GM13976 (cell line): ENCODE measurements at places on chromosomes 16 and 17.

DNA sequence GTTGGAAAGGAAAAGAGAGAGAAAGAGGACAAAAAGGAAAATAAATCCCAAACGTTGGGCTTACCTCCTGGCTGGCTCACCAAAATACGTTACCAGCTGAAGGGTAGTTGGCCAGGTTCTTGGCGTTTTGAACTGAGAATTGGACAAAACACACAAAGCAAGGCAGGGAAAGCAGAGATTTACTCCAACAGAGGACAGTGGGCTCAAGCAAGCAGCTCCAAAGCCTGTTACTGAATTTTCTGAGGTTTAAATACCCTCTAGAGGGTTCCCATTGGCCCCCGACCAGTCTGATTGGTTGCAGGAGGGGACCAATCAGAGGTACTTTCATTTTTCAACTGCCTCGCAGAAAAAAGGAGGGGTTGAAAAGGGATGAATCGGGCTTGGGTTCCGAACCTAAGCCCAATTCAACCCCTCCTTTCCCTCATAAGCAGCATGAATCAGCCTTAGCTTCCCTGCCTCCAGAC is 55.6 kb upstream of the ALOX12 start:
- no peak for DNase-seq

DNA sequence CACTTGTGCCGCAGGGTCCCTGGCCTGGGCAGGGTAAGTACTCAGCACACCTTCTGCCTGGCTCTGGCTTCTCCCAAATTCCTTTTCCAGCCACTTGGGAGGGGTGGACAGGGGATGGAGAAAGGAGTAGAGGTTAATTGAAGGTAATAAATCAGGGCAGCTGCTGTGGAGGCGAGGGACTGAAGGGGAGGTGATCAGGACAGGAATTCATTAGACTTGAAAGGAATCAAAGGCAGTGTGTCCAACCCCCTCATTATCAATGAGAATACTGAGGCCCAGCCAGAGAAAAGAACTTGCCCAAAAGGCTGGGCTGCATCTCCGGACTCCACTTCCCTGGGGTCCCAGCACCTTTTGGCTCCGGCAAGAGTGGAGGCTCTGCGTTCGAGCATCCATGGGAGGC is 2.4 kb downstream of the SOST start:
- peak; percentile 4 for DNase-seq

DNA sequence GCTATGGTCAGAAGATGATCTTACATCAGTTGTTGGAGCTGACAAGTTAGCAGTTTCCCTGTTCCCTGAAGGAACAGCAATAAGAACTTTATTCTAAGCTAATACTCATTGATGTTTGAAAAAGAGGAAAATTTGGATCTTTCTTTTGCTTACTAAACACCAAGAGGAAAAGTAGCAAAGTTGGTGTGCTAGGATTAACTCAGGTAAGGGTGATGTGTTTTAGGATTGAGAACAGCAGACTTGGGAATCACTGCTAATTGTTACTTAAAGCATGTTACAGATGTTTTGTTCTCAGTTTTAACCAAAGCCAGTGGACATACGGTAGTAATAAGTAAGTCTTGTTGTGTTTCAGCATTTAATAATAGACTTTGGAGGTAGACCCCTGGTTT is 3.7 kb downstream of the SETD6 start:
- DNase-seq: no peak

GRCh38 chr17:19397556-19398041 is 10.6 kb upstream of the MFAP4 start:
- no peak for DNase-seq

- no peak for DNase-seq
These were observed 24.5 kb upstream of the HS3ST2 start for GRCh38 chr16:22789281-22789945.

GRCh38 chr16:23365602-23366240 is 63.6 kb downstream of the SCNN1B start:
- DNase-seq: no peak

GRCh38 chr16:10308305-10309193 is 77.3 kb upstream of the ATF7IP2 start:
- peak; percentile 27 for DNase-seq

DNA sequence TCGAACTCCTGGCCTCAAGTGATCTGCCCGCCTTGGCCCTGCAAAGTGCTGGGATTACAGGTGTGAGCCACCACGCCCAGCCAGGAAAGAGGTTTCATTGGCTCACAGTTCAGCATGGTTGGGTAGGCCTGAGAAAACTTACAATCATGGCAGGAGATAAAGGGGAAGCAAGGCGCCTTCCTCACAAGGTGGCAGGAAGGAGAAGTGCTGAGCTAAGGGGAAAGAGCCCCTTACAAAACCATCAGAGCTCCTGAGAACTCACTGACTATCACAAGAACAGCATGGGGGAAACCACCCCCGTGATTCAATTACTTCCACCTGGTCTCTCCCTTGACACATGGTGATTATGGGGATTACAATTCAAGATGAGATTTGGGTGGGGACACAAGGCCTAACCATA is 411.7 kb upstream of the ZFHX3 start:
- no peak for DNase-seq

GRCh38 chr17:74521701-74522201 is 9.5 kb downstream of the CD300LB start:
- DNase-seq: peak; percentile 68

- DNase-seq: no peak
These were observed 12.8 kb upstream of the AKTIP start for GRCh38 chr16:53515811-53516210.
